ENCODE measurements at places on chromosomes 12 and 14. TPM values are rescaled to one million over a fixed set of nuclear protein-coding genes. Genes with fewer than 3 reads are reported as not detected.

GRCh38 chr14:54665946-54666345 is 99.0 kb downstream of the SAMD4A start:
- no peak overlapping the region for H3K27ac ChIP-seq
- H3K36me3 ChIP-seq: no peaks in the 10 kb centered on the region
- no peak for DNase-seq
- peaks cover 49% of the 10 kb centered on the region for H3K4me1 ChIP-seq

GRCh38 chr12:30021051-30021833 is 237.5 kb upstream of the TMTC1 start:
- no peaks in the 10 kb centered on the region for H3K27me3 ChIP-seq
- no peaks in the 10 kb centered on the region for H3K36me3 ChIP-seq
- DNase-seq: no peak
- H3K27ac ChIP-seq: no peak overlapping the region

DNA sequence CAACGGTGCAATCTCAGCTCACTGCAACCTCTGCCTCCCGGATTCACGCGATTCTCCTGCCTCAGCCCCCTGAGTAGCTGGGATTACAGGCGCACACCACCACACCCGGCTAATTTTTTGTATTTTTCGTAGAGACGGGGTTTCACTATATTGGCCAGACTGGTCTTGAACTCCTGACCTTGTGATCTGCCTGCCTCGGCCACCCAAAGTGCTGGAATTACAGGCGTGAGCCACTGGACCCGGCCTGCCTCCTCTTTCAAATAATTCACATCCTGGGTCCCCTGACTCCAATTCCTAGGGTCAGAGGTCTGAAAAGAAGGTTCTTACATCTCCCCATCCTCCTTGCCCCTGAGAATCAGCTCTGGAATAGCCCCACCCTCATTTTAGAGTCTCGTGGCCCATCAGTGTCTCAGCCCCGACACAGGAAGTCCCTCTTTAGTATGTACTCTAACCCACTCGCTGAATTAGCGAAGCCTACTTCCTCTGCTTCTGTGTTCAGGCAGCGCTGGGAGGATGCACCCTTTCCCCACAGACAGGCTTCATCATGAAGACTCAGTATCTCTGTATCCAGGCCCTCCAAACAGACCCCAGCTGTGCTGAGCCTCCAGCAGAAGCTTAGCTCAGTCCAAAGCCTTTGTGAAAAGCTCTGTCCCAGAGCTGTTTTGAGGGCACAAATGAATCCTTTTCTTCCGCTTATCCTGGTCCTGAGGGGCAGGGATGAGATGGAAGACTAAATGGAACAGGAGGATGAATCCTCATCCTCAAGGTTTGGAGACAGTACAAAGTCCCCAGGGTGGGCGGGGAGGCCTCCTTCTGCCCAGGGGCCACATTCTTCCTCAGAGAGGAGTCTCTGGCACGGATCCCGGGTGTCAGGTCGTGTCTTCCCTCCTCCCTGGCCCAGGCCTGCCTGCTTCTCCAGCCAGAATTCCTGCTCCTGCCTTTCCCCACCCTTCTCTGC is 3.5 kb downstream of the LPAR5 start:
- no peaks in the 10 kb centered on the region for H3K27me3 ChIP-seq
- no peaks in the 10 kb centered on the region for H3K36me3 ChIP-seq
- H3K27ac ChIP-seq: no peak overlapping the region
- peaks cover 51% of the 10 kb centered on the region for H3K4me1 ChIP-seq

DNA sequence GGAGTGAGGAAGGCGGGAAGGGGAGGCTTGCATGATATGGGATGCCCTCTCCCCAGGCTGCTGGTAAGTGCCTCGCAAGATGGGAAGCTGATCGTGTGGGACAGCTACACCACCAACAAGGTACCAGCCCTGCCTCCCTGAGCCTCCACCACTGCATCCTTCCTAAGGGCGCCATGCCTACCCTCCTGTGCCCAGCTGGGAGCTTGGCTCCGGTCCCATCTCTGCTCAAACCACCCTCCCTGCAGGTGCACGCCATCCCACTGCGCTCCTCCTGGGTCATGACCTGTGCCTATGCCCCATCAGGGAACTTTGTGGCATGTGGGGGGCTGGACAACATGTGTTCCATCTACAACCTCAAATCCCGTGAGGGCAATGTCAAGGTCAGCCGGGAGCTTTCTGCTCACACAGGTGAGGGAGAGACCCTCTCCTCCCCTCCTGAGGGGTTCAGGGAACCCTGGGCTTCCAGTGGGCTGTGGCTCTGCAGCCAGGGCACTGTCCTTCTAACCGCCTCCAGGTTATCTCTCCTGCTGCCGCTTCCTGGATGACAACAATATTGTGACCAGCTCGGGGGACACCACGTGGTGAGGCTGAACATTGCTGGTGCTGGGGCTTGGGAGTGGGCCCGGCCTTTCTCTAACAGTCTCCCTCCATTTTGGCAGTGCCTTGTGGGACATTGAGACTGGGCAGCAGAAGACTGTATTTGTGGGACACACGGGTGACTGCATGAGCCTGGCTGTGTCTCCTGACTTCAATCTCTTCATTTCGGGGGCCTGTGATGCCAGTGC is 2.6 kb downstream of the GNB3 start:
- H3K27me3 ChIP-seq: no peaks in the 10 kb centered on the region
- H3K27ac ChIP-seq: no peak overlapping the region
- no peak for DNase-seq

AQP6 gene
- not detected for total RNA-seq

Measured in heart left ventricle (tissue), 16 donors.